ENCODE measurements at places on chromosomes 6 and 20.

- DNase-seq = no peak
These were observed 371.7 kb upstream of the SASH1 start for GRCh38 chr6:147970970-147971369.

DNA sequence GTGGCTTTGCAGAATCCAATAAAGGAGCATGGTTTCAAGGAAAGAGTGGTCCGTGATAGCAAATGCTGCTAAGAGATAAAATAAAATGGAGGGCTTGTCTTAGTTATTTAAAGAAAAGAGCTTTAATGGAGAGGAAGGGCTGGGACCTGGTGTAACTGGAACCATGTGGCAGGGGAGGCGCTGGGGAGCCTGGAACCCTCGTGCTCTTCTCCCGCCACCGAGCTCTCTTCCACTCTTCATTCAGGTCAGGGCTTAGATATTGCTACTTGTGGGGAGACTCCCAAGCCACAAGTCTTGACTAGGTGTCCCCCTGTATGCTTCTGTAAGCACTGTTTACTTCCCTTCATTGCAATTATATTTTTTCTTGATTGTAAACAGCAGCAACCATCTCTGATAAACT, 15.2 kb upstream of the ARFGEF3 start:
- DNase-seq = no peak

GRCh38 chr20:9454791-9455190, 59.6 kb upstream of the LAMP5 start:
- DNase-seq = no peak

GRCh38 chr20:57256205-57256604, 10.2 kb downstream of the BMP7 start:
- no peak for DNase-seq

GRCh38 chr6:41594326-41594725, 43.9 kb upstream of the MDFI start:
- no peak for DNase-seq

DNA sequence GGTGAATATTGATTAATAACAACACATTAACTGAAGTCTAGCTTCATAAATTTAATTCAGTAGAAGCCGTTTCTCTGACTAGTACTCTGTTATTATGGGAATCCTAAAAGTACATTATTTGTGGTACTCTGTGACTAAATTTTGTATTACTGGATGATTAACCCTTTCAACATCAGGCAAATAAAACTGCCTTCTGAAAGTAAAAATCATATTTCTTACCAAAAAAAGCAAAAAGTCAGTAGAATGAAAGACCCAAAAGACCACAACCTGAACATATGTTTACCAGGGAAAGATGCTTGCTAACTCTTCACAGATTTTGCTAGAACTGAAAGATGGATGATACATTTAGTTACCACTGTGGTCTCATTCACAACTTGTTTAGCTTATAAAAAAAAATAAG, 73.2 kb downstream of the AHI1 start:
- no peak for DNase-seq

DNA sequence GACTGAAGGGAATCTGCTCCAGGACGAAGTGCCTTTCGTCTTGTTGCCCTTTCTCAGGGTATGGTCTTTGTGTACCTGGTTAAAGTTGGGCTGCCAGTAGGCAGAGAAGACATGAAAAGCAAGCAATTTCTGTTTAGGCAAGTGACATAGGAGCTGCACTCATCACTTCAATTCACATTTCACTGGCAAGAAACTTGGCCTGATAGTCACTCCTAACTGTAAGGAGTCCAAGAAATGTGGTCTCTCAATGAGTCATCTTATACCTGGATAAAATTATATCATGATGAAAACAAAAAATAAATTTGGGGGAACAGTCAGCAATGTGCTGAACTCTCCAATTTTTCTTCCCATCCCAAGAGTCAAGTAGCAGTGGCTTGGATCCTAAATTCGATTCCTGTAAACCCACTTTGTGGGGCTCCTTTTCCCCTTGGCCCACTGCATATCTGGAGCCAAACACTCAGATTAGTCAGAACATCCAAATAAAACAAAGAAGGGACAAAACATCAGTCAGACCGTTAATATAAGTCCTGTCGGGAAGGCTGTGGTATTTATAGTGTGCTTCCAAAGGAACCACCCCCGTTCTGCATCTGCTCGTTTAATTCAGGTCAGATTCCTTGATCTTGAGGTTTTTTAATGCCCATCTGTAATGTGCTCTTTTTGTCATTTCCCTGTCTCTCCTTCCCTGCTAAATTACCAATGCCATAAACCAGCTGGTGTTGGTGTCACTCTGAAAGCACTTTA, 5.0 kb upstream of the GABRR1 start:
- no peak for DNase-seq

DNA sequence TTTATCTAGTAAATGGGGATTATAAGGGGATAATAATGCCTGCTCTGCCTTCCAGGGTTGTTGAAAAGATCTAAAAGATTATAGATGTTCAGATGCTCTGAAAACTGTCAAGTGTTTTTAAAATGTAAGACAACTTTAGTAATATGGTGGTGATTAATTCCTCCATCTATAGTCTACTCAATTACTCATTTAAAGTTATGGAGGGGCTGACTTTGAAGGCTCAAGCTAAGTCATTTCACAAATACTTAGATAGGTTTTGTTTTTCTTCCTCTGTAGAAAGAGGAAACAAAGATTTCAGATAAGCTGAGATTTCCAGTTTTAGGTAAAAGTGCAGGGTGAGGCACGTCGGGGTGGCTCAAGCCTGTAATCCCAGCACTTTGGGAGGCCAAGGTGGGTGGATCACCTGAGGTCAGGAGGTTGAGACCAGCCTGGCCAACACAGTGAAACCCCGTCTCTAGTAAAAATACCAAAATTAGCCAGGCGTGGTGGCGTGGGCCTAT, 50.5 kb upstream of the PIM1 start:
- DNase-seq = no peak

GRCh38 chr6:102381203-102381602, 987.7 kb downstream of the GRIK2 start:
- DNase-seq = no peak

- DNase-seq = no peak
These were observed 109.6 kb upstream of the TRAF3IP2 start for GRCh38 chr6:111715321-111715720.

DNA sequence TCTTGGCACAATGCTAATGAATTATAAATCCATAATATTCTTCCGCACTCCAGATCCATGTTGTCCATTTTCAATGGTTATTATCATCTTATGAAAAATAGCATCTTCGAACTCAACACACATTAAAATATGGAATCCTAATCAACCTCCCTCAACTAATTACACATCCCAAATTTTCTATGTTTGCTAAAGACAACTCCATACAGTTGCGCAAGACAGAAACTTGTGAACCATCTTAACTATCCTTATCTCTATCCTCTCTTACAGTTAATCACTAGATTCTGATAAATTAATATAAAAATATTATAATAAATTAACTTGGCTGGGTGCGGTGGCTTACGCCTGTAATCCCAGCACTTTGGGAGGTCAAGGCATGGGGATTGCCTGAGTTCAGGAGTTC, 38.3 kb upstream of the TFAP2B start:
- DNase-seq = no peak

DNA sequence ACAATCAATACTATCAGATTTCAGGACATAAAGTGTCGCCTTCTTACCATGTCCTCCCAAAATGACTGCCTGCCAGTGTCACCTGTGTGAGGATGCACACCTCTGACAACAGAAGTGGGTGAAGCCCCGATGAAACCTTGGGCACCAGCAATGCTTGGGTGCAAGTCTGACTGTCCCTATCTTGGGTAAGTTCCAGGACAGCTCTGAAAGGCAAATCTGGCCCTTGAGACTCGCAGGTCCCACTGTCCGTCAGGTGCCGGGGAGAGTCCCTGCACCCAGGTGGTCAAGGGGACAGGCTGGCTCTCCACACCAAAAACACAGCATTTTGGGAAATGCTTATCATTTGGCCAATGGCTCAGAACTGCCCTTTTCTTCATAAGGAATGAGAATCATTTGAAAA, 43.3 kb downstream of the EZR start:
- no peak for DNase-seq

DNA sequence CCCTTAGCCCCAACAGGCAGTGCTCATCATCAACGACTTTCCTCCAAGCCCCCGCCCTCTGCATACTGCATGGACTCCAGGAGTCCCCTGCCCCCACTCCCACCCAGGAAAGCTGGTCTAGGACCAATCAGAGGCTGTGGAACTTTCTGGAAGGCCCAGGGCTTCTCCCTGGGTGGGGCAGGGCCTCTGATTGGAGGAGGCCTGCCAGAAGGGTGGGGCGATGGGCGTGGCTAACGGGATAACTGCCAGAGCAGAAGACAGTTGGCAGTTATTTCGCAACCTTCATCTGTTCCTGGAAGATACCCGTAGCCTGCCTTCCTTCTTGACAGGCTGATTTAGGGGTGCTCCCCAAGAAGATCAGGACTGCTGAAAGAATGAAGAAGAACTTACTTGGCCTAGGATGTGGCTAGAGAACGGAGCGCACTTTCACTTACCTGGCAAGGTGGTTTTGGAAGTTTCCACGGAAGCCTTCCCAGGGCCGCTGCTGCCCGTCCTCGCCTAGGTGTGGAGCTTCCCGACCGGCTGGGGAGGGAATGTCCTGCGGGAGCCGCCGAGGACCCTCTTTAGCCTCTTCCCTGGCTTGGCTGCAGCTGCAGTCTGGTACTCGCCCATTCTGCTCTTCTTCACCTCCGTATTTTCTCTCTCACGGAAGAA, 209.0 kb downstream of the LRFN2 start:
- DNase-seq = peak; percentile 46

GRCh38 chr6:127114214-127114760, 4.2 kb upstream of the RSPO3 start:
- DNase-seq = no peak

DNA sequence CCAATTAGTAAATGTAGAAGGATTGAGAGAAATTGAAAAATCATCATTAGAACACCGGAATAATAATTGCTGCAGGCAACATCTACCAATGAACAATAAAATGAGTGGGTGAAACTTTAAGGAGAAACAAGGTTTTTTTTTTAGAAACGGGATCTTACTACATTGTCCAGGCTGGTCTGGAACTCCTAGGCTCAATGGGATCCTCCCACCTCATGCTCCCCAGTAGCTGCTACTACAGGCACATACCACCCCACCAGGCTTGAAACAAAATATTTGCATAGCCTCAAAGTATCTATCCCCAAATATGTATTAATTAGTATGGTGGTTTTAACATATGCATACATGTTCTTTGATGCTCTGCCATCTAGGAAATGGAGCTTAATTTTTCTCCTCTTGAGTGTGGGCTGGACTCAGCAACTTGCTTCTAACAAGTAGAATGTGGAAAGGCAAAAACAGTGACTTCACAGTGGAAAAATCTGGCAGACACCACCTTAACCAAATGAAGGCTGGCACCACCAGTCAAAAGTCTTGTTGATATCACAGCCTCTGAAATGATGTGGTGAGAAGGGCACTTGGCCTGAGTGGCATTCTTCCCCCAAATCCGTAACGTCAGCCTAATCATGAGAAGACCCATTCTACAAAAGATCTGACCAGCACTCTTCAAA, 12.1 kb downstream of the NRSN2 start:
- DNase-seq = no peak

- no peak for DNase-seq
These were observed 10.0 kb downstream of the SNX5 start for GRCh38 chr20:17958373-17959256.

GRCh38 chr6:114281496-114281895, 61.3 kb downstream of the HS3ST5 start:
- no peak for DNase-seq

DNA sequence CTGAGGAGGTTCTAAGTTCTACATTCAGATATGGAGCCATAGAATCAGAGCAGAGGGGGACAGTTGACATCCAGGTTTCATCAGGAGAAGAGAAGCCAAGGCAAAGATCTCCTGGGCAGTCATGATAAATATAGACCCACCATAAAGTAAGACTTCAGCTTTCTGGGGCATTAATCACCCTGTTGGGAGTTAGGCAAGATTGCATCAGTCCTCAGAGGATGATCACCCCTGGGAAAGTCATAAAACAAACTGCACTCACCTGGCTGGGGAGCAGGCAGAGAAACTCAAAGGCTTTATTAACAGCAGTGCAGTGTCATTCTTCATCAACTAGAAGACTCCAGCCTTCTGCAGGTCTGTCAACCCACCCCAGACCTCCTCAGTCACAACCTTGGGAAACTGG, 301.3 kb upstream of the JARID2 start:
- no peak for DNase-seq

DNA sequence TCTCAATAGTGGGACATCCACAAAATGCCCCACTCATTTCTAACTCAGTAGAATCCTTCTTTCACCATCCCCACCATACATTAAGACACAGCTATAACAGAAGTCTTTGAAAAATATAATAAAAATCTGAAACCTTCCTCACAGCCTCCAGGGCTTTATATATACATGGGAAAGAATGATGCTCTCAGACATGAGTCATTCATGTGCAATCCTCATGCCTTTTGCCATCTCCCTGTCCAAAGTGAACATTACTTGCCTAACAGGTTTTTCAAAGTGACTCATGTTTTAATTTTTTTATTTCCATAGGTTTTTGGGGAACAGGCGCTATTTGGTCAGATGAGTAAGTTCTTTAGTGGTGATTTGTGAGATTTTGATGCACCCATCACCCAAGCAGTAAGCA, 162.7 kb downstream of the RALGAPA2 start:
- DNase-seq = no peak

DNA sequence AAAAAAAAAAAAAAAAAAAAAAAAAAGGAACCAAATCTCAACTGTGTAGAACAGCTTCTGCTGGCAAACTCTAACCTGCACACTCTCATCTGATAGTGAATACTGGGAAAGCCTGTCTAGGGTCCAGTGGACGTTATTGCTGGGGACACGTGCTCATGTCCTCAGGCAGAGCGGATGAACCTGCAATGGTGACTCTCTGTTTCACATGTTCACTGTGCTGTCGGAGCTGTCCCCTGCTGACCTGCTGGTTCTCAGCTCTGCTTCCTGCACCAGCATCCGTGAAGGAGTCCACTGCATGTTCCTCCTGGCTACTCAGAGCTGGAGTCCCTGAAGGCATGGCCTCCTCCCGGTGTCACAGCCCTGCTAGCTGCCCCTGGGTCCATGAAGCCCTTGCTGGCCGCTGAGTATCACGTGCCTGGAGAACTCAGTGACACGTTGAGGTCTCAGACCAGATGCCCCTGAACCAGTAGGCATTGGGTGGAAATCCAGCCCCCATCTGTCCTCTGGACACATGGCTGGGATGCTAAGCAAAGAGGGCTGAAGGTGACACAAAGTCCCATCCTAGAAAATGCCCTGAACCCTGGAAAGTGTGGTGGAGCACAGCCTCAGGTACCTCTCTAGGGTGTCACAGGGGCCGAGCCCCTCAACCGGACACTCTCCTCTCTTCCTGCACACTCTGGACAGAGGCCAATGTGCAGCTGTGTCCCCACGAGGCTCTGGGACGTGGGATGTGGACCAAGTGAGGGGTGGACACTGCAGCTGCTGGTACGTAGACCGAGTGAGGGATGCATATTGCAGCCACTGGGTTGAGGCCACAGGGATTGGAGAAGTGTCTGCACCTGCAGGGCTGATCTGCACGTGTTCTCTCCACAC, 54.9 kb upstream of the FRMD1 start:
- DNase-seq = no peak

DNA sequence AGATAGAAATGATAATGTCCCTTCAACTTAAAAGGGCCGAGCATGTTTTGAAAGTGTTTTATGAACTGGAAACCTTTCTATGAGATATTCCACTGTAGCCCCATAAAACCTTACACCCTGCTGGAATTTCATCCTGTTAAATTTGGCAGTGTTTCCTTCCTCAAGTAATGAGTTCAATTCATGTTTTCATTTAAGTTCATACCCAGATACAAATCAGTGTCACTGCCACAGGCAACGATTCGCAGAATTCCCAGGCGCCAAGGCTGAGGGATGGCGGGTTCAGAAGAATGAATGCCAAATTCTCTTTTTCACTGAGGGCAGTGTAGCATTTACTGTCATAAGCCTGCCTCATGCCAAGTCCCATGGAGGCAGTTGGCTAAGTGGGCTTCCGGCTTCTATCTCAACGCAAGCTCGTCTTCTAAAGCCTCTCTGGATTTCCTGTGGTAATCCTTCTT, 511.8 kb upstream of the ID4 start:
- no peak for DNase-seq

All from DND-41 (cell line).